ENCODE measurements at places on chromosomes 11 and 22.

DNA sequence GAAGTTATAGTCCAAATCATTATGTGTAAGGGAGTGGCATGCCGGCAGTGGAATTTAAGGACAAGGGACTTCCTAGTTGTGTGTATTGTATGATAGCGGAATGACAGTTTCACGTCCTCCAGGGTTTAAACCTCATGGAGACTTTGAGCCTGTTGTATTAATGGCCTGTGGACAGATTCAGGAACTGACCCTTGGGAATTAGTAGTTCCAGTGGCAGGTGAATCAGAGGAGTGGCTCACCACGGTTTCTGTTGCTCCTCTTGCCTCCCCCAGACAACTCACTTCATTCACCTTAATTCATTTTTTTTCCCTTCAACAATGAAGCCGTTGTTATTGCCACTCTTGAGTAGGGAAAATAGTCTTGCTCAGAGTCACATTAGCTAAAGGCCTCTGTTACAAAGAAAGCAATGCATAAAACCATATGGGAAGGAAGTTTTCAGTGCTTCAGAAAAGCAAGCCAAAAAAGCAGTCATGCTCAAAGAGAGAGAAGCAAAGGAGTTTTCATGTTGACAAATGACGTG lies 22.6 kb downstream of the AMOTL1 start:
- DNase-seq: no peak

- no peak for DNase-seq
These were observed 549.3 kb upstream of the CCDC90B start for GRCh38 chr11:83835423-83835822.

- DNase-seq: no peak
These were observed 89.1 kb upstream of the NNMT start for GRCh38 chr11:114207096-114207495.

- DNase-seq: no peak
These were observed 49.5 kb downstream of the LGR4 start for GRCh38 chr11:27423125-27423524.

- DNase-seq: no peak
These were observed 8.7 kb downstream of the ALDH3B2 start for GRCh38 chr11:67665541-67666302.

GRCh38 chr11:44889266-44889665 lies 61.4 kb downstream of the TP53I11 start:
- DNase-seq: no peak

GRCh38 chr22:45268167-45268957 lies 16.4 kb upstream of the UPK3A start:
- no peak for DNase-seq

- DNase-seq: no peak
These were observed 1.8 kb upstream of the GDPD4 start for GRCh38 chr11:77303328-77303727.

DNA sequence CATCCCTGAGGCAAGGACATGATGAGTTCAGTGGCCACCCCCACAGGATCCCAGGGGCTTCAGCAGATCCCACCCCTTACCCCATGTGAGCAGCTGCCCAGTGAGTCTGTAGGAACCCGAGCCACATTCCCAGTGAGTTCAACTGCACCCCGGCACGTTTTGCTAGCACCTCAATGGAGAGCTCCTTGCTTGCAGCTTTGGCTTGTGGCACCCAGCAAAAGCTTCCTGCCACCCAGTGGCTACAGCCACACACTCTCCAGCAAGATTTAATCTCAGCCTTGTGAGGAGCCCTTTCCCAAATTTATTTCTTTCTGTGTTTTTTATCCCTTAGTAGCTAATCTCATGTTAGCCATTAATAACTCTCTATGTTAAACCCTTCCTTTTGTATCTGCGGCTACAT lies 4.0 kb downstream of the SAA1 start:
- no peak for DNase-seq

DNA sequence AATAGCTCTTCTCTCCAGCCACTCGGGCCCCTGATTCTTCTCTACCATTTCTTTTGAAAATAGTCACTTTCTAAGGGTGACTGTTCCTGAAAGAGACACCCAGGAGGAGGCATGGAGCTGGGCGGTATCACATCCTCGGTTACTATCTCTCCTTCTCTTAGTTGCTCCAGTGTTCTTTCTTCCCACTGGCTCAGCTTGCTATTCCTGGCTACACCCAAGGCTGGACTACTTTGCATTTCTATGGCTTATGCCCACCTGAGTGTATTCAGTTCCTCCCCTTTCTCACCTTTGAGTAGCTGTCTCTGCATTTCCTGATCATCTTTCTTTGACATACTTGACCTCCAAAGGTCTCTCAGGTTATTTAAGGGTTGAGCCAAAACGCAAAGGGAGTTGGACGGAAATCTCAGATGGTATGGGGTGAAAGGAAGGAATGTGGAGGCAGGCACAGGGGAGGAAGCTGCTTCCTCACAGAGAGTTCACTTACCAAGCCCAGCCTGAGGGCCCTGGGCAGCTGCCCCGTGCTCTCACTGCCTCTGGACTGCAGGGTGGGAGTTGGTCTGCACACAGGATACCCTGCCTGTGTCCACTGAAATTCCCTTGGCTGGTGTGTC lies 155.7 kb downstream of the SNX19 start:
- no peak for DNase-seq

DNA sequence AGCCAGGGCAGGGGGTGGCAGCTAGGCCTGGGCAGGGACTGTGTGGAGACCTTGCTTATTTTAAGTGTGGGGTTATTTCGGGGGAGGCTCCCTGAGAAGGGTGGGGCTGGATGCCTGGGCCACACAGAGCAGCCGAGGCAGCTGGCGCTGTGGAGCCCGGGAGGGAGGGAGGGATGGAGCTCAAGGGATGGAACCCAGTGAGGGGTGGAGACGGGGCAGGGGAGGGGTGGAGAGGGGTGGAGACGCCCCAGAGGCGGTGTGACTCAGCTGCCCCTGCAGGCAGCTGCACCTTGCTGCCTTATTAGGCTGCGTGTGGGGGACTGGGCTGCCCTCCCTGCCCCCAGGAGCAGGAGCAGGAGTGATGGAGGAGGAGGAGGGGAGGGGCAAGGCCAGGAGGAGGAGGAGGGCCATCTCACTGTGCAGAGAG lies 9.8 kb upstream of the TSSC4 start:
- no peak for DNase-seq

- no peak for DNase-seq
These were observed 171.3 kb upstream of the TMEM45B start for GRCh38 chr11:129644326-129644725.

- no peak for DNase-seq
These were observed 60.1 kb downstream of the ARFGAP3 start for GRCh38 chr22:42797011-42797410.

GRCh38 chr11:117691218-117691514 lies 105.8 kb downstream of the DSCAML1 start:
- no peak for DNase-seq

All from esophagus squamous epithelium (tissue), 5 donors.